ENCODE measurements at places on chromosomes 11 and 22. TPM values are rescaled to one million over a fixed set of nuclear protein-coding genes. Genes with fewer than 3 reads are reported as not detected.

The MS4A4A gene
- 10.3 TPM for total RNA-seq

The RAB38 gene
- total RNA-seq: 24.1 TPM

DNA sequence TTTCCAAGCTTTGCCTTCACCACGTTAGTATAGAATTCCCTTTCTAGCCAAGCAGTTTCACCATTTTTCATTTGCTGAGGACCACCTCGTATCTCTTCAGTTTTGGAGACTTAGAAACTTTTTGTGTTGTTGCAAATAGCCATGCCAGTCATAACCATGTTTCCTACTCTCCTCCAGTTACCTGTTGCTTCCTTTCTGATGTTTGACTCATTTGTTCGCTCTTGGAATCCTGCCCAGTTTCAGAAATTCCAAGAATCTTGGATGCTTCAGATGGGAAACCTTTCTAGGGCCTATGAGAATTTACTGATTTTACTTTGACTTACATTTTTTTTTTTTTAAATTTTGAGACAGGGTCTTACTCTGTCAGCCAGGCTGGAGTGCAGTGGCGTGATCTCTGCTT is 65.4 kb downstream of the PPP6R3 start:
- no peak for DNase-seq

DNA sequence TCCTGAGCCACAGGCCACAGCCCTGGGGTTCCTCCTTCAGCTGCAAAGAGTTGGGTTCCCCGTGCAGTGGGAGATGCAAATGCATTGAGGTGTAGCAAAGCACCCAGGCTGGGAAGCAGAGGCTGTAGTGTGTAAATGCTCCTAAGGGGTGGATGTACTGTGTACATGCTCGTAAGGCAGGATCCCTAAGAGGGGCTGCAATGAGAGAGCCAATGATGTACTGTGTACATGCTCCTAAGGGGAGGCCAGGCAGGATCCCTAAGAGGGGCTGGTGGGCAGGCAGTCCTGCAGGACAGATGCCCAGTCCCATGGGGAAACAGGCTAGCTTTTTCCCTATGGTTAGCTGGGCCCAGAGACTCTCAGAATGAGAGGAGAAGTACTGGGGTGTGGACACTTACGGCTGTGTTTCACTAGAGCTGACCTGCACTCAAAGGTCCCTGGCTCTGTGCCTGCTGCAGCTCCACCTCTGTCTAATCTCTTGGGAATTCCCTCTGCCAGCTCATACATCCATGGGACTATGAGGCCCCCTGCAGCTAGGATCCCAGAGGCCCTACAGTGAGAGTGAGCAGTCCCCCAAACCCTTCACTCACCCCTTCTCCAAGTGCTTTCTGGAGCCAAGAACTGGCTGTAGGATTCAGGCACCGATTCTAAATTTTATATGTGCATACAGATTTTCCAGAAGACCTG is 261.9 kb upstream of the LUZP2 start:
- no peak for DNase-seq

DNA sequence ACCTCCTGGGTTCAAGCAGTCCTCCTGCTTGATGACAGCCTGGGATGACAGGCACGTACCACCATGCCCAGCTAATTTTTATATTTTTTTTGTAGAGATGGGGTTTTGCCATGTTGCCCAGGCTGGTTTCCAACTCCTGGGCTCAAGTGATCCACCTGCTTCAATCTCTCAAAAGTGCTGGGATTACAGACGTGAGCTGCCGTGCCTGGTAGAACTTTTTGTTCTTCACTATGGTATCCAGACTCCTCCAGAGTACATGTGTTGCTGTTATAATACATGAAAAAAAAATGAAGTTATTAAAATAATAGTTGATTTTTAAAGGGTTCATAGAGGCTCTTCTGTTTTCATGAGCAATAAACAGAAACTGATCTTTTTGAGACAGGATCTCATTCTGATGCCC is 29.6 kb downstream of the ZNF143 start:
- no peak for DNase-seq

Measured in vagina (tissue), 2 donors.